ENCODE measurements at places on chromosomes 7 and 10.

DNA sequence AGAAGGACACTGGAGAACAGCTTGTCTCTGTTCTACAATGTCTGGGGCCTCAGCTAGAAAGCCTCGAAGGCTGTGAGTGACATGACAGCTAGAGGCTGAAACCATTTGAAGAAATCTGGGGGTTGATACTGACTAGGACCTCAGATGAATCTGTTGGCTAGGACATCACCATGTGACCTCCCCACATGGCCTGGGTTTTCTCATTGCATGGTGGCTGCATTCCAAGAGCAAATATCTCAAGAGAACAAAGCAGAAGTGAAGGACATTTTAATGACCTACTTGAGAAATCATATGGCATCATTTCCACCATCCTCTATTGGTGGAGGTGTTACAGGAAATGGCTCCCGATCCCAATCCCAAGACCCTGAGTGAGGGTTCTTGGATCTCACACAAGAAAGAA lies 450.6 kb upstream of the AUTS2 start:
- DNase-seq: no peak

DNA sequence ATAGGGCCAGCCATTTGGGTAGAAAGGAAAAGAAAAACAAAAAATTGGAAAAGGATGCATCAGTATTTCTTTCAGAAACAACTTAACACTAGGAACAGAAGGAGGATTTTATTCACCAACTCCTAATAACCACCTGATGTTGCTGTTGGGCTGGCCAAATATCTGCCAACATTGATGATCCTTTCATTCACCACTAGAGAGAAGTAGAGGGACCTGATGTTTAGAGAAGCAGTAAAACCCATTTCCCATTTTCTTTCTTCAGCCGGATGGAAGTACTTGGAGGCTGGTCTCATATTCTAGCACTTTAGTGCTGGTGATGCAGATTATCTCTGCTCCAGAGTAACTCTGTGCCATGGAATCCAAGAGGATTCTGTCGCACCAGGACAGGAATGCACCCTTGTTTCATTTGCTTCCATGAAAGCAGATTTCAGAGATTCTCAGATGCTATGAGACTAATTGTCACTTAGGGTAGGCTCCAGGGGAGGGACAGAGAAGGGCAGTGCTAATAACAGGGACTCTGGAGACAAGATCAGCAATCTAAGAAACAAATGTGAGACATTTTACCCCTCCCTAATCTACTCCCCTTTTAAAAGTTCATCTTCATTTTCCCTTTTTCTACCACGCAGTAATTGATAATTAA lies 3.1 kb downstream of the KLLN start:
- peak; percentile 64 for DNase-seq

GRCh38 chr10:90732581-90732980 lies 125.3 kb downstream of the HTR7 start:
- no peak for DNase-seq

- DNase-seq: no peak
Measured at GRCh38 chr7:69359003-69359700, 239.1 kb upstream of the AUTS2 start.

GRCh38 chr10:132571650-132572544 lies 34.3 kb downstream of the INPP5A start:
- peak; percentile 69 for DNase-seq

- DNase-seq: no peak
Measured at GRCh38 chr7:908159-908581, 31.8 kb downstream of the GET4 start.

DNA sequence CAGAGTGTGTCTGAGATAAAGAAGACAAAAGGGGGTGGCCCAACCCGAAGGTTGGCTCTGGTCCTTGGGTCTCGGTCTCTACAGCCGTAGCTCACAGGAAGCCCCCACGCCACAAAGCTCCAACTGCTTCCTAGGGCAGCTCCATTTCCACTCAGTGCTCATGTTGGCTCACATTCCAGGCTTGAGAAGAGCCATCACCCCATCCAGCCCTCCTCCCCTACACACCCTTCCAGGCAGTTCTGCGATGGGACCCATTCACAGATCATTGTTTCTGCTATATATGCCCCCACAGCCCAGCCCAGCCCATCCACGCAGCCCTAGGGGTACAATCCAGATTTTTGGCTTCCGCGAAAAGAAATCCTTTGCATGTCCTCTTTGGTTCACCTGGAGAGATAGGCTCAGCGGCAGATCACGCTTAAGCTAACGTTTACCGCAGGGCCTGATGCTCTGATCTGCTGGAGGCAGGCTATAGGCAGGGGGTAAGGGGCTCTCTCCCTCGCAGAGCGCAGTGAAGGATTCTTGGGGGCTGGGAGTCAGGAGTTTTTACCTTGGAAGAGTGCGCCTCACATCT lies 6.2 kb upstream of the HOXA11 start:
- no peak for DNase-seq

DNA sequence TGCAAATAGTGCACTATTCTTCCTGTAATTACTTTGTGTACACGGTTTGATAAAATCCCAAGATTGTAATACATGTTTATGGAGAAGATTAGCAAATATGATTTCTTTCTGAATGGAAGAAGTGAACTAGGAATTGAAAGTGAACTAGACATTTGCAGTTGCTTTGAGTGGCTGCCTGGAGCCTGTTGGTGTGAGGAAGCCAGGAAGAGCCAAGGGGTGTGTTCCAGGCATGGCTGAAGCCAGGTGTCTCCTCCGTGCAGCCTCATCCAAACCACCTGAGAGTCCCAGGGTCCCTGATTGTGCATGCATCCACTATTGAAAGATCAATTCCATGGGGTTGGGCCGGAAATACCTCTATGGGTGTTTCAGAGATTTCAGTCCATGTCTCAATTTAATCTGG lies 253.1 kb upstream of the SHH start:
- DNase-seq: no peak

- DNase-seq: no peak
Measured at GRCh38 chr7:150945171-150945852, 32.8 kb downstream of the KCNH2 start.

GRCh38 chr7:157426463-157427301 lies 89.9 kb downstream of the DNAJB6 start:
- no peak for DNase-seq

All from CD4-positive, alpha-beta T cell treated with Interleukin-15 for 4 hours (primary cell).